Hair follicle dermal papilla cell (primary cell): ENCODE measurements at places on chromosomes 3 and 15. TPM values are rescaled to one million over a fixed set of nuclear protein-coding genes. Genes with fewer than 3 reads are reported as not detected.

Gene FETUB
- total RNA-seq = not detected in 2 replicates

Gene DNAH12
- total RNA-seq = under 0.01 and 0.12 TPM in 2 replicates

Gene CFAP20DC
- 2.7 and 4.4 TPM in 2 replicates for total RNA-seq

Gene CCR4
- total RNA-seq = not detected in 2 replicates

Gene GCHFR
- 3.5 and 3.6 TPM in 2 replicates for total RNA-seq

Gene TMEM158
- total RNA-seq = 64.1 and 95.2 TPM in 2 replicates

Gene FEZF2
- total RNA-seq = not detected in 2 replicates

Gene PSTPIP1
- total RNA-seq = not detected in 2 replicates

Gene KNSTRN
- total RNA-seq = 10.9 and 12.0 TPM in 2 replicates

Gene MYEF2
- 2.9 and 4.1 TPM in 2 replicates for total RNA-seq

Gene SPINK8
- total RNA-seq = not detected in 2 replicates

Gene FMN1
- total RNA-seq = 5.0 and 6.8 TPM in 2 replicates

Gene ABCC5
- 13.0 and 20.6 TPM in 2 replicates for total RNA-seq

Gene ZDHHC23
- total RNA-seq = 0.97 and 2.3 TPM in 2 replicates

Gene EBLN2
- total RNA-seq = 5.2 and 6.5 TPM in 2 replicates

Gene SPPL2A
- total RNA-seq = 130 and 162 TPM in 2 replicates

Gene CPLX3
- total RNA-seq = not detected in 2 replicates

Gene TNNC1
- total RNA-seq = 3.1 and 5.5 TPM in 2 replicates

Gene REC114
- total RNA-seq = not detected in 2 replicates

Gene SCAMP5
- 1.5 and 7.7 TPM in 2 replicates for total RNA-seq

Gene PCCB
- total RNA-seq = 47.7 and 61.3 TPM in 2 replicates

Gene OR5K2
- not detected in 2 replicates for total RNA-seq
